ENCODE measurements at places on chromosomes 7 and 10.
A peak's percentile ranks its signal among the peaks of the same experiment; 100 is the strongest.

- no peak for DNase-seq
Measured at GRCh38 chr10:132862485-132863420, 76.8 kb upstream of the NKX6-2 start.

GRCh38 chr7:144397086-144397485 is 6.4 kb downstream of the NOBOX start:
- DNase-seq = no peak

DNA sequence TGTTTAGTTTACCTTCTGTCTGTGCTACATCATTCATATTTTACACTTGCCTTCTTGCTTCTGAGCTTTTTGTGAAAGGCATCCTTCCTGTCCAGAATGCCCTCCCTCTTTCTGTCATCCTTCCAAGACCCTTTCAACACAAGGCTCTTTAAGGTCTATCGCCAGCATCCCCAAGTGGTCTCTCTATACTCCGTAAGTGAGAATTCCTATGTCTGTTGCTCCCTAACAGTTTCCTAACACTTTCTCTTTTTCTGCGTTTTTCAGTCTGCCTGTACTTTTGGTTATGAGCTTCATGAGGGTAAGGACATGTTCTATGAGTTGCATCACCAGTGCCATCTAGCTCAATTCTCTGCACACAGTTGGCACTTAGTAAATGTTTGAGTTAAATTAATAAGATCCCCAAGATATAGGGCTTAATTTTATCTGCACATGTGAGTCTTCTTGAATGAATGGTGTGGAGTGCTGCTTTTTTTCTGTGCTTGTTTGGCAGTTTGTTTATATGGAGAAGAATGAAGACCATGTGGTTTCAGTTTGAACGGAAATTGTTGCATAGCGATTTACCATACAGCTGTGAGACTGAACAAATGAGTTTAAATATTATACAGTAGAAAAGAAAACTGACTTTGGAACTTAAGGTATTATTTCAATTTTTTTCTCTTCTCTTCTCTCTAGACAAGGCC is 29.4 kb downstream of the RABGEF1 start:
- no peak for DNase-seq

- no peak for DNase-seq
Measured at GRCh38 chr10:90587081-90587491, 270.8 kb downstream of the HTR7 start.

GRCh38 chr10:2921956-2922680 is 145.2 kb upstream of the PFKP start:
- no peak for DNase-seq

DNA sequence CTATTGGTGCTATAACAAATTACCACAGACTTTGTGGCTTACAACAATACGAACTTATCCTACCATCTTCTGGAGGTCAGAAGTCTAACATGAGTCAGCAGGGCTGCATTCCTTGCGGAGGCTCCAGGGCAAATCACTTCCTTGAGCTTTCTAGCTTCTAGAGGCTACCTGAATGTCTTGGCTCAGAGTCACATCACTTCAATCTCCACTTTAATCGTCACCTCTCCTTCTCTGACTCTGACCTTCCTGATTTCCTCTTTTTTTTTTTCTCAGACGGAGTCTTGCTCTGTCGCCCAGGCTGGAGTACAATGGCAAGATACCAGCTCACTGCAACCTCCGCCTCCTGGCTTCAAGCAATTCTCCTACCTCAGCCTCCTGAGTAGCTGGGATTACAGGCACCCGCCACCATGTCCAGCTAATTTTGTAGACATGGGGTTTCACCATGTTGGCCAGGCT is 44.6 kb upstream of the ANAPC16 start:
- DNase-seq = no peak

DNA sequence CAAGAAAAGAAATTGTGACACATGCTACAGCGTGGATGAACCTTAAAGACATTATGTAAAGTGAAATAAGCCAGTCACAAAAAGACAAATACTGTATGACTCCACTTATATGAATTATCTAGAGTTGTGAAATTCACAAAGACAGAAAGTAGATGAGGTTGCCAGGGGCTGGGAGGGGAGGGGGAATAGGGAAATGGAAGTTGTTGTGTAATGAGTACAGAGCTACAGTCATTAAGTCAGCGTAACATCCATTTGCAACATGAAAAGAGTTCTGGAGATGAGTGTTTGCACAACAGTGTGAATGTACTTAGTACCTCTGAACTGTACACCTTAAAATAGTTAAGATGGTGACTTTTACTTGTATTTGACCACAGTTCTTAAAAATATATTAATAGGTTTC is 112.1 kb upstream of the CDK1 start:
- no peak for DNase-seq

- no peak for DNase-seq
Measured at GRCh38 chr10:131478377-131478989, 167.0 kb upstream of the TCERG1L start.

GRCh38 chr10:54666192-54666591 is 134.8 kb downstream of the PCDH15 start:
- no peak for DNase-seq

- DNase-seq = no peak
Measured at GRCh38 chr10:101282947-101283346, 53.7 kb upstream of the LBX1 start.

GRCh38 chr10:119616882-119617570 is 20.3 kb upstream of the TIAL1 start:
- no peak for DNase-seq

- no peak for DNase-seq
Measured at GRCh38 chr7:116530107-116530820, 5.4 kb downstream of the CAV1 start.

- no peak for DNase-seq
Measured at GRCh38 chr7:18290865-18291264, 204.7 kb upstream of the HDAC9 start.

DNA sequence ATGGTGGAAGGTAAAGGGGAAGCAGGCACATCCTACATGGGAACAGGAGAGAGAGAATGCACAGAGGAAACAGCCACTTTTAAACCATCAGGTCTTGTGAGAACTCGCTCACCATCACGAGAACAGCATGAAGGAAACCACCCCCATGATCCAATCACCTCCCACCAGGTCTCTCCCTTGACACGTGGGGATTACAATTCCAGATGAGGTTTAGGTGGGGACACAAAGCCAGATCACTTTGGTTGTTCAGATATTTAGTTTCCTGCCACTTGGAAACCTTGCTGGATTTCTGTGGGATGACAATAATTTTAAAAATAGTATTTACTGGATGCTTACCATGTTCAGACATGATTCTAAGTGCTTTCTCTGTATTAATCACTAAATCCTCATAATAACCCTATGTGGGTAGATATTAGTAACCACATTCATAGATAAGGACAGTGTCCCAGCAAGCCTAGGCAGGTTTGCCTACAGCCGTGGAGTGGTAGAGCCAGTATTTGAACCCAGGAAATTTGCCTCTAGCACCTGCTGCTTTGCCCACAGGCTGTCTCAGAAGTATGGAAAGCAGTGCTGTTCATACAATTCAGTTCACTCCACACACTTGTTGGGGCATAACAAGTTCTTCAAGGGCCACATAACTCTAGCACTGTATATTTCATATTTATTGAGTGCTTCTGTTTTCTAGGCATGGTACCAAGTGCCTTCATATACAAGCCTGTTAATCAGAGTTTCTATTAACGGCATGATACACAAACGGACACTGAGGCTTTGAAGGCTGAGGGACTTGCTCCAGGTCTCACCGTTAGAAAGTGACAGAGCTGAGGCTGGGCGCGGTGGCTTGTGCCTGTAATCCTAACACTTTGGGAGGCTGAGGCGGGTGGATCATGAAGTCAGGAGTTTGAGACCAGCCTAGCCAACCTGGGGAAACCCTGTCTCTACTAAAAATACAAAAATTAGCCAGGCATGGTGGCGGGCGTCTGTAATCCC is 8.3 kb downstream of the TLL2 start:
- DNase-seq = no peak

- DNase-seq = peak; percentile 89
Measured at GRCh38 chr7:39102234-39102633, 124.5 kb downstream of the POU6F2 start.
